Activated T-helper 17 cell treated with anti-CD3 and anti-CD28 coated beads, Interleukin-2, amount 50 U/mL, for 72 hours (primary cell): ENCODE measurements at places on chromosomes 11 and 22. TPM values are rescaled to one million over a fixed set of nuclear protein-coding genes. Genes with fewer than 3 reads are reported as not detected.
A peak's percentile ranks its signal among the peaks of the same experiment; 100 is the strongest.

MCHR1 gene
- not detected for total RNA-seq

GRCh38 chr22:19430890-19431541 is 517 bp downstream of the HIRA start:
- ATAC-seq = no peak

DNA sequence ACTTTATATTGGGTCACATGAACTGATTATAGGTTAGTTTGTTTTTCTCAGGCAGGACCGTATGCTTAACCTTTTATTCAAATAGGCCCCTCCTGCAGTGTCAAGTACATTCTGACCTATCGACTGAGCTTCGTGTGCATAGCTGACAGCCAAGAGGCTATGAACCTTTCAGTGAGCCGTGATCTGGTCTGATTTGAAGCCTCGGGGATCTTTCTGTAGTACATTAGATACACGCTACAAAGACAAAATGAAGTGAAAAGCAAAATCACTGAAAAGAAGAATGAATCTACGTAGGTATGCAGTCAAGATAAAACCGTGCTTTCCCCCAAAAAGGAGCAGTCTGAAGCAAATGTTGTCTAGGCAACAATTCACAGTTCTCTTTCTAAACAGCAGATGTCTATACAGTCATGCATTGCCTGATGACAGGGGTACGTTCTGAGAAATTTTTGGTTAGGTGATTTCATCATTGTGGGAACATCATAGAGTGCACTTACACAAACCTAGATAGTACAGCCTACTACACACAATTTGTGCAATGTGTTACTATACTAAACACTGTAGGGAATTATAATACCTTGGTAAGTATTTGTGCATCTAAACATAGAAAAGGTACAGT is 18.1 kb downstream of the JHY start:
- peak; percentile 88 for ATAC-seq

DNA sequence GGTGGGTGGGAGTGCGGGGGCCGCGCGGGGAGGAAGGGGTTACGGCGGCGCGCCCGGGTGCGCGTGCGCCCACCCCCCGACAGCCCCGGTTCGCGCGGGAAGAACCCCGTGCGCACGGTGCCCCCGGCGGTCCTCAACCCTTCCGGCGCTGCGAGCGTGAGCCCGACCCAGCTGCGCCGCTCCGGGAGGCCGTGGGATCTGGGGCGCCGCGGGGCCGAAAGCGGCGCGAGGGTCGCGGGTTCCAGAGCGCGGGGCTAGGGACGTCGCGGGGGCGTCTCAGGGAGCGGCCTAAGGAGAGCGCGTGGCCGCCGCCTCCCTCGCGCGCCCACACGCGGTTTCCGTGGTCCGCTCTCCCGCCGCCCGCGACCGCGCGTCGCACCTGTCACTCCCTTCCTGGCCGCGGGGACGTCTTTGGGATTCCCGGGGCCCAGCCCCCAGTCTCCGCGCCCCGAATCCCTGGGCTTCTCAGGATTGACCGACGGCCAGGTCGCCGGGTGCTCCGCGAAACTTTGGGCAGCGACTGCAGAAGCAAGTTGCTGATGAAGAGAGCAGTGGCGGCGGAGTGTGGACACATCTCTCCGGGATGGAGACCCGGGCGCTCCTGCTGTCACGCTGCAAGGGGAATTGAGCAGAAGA is 582 bp downstream of the SREBF2 start:
- peak; percentile 17 for ATAC-seq

DNA sequence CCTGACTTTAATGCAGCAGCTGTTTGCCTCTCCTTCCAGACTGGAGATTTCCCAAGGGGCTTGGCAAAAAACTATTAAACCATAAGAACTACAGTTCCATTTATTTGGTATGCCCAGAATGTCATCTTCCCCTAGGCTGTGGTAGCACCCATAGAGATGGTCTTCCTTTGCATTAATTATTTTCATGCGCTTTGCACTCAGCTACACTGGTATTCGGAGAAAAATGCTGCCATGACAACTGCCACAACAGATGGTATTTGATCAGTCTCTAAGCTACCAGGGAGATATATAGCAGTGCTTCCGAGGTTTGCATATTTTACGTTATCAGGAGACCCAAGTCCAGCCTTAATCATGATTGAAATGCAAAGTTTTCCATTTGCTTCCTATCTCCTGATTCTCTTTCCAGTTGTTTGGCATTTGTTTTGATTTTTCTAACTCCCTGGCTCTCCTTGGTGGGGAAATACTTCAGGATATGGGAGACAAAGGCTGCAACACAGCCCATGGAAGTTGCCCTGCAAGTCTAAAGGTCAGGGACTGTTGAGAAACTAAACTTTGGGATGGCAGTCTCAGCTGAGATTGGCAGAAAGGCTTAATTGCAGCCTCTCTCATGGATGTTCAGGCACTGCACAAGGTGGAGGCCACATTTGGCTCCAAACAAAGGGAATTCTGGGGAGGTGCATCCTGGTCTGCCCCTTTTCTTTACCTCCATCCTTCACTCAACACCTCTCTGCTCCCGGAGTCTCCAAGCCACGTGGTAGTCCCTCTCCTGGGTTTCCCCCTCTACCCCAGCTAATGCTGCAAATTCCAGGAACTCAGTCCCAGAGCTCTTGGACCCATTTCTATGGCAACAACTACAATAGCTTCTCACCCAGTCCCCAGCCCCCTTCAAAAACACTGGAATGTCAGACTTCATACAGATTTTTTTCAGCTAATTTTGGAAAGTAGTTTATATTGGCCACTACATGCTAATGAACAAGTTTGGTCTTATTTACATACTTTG is 151.8 kb downstream of the NAV2 start:
- no peak for ATAC-seq

DNA sequence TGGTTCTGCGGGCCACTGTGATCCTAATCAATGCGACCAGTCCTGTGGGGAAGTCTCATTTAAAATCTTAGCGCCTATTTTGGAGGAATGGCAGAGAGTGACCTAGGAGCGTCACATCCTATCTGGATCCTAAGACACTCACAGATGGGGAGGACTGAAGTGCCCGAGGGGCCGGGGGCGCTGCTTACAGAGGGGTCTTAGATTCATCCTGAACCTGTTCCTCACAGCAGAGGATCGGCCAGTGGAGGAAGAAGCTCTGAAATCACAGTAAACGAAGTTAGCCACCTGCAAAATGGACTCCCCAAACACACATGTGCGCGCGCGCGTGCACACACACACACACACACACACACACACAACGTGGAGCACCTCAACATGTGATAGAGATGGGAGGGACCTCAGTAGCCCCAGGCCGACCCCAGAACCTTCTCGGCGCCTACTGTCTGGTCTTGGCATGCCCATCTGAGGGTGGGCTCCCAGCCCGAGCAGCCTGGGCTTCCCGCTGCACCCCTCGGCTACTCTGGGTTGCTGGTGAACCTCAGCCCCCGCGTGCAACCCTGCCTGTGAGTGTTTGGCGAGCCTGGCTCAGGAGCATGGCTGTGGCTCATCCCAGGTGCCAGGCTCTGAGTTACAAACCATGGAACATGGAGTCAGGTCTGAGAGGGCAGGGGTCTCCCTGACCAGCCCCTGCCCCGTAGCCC is 613.3 kb downstream of the TBC1D22A start:
- ATAC-seq = no peak

GGT1 gene
- total RNA-seq = 122 TPM

OR52A1 gene
- total RNA-seq = 0.03 TPM

GRCh38 chr22:29481265-29482000 is 1.4 kb downstream of the NEFH start:
- no peak for ATAC-seq

DNA sequence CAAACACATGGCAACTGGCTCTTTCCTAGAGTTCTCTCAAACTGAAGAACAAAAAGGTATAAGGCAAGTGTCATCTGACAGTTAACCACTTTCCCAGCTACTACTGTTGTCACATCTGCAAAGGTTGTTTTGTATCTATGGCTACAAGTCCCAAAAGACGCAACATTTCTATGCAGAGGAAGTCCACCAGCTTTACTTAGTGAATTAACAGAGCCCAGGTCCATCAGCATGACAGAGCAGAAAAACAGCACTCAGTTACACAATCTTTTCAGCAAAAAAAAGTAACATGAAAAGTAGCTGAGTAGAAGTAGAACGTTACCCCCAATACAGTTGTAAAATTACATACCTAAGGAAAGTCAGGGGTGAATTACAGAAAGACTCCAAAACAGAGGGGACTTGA is 12.1 kb downstream of the CPSF7 start:
- ATAC-seq = no peak

OR5AN1 gene
- not detected for total RNA-seq

DNA sequence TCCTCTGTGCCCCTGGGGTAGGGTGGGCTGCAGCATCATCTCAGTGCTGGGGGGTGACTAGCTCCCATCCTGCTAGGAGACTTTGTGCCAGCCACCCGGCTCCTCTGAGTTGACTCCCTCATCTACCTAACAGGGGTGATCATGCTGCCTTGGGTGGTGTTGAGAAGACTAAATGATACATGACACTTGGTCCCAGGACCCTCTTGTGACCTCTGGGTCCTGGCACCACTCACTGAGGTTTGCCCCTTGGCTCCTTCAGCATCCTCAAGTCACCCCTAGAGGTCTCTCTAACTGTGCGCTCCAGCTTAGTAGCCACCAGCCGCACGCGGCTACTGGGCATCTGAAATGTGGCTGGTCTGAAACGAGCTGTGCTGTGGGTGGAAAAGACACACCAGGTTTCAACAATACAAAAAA is 72.1 kb downstream of the LRRC32 start:
- ATAC-seq = peak; percentile 48

PCNX3 gene
- total RNA-seq = 20.8 TPM

DNA sequence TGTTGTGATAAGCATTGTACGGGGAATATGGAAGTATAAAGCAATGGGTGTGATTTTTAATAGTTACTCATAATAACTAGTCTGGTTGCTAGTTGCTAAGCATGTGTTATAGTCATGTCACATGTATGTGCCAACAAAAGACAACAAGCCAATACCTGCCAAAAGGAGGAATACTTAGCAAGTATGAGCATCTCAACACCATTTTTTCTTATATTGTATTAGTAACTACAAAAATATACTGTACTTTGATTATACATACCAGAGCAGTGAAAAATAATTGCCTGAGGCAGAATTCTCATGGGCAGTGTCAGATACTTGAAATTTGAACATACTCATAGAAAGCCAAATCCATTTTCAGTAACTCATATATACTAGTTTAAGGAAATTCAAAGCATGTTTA is 62.4 kb upstream of the ALKBH3 start:
- no peak for ATAC-seq

SLC15A3 gene
- total RNA-seq = 1.3 TPM

DNA sequence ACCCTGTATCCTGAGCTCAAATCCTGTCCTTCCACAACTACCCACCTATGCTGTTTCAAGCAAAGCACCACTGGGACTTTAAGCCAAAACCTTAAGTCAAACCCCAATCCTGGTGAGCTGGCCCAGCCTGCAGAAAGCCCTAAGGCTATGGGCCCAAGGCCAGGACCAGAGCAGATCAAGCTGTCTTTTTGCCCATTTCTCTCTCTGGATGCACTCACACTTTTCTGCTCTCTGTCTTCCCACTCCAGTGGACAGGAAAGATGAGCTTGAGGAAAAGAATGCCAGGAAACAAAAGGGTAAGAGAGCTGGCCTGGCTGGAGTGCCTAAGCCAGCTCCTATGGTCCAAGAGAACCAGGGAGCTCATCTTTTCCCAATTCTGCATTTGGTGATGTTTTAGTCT is 284.3 kb upstream of the ISX start:
- ATAC-seq = no peak

GRCh38 chr11:47375020-47375419 is 3.3 kb downstream of the SPI1 start:
- ATAC-seq = no peak

DRD4 gene
- total RNA-seq = 3.8 TPM

GRCh38 chr11:41522899-41523672 is 63.6 kb upstream of the LRRC4C start:
- no peak for ATAC-seq

DNA sequence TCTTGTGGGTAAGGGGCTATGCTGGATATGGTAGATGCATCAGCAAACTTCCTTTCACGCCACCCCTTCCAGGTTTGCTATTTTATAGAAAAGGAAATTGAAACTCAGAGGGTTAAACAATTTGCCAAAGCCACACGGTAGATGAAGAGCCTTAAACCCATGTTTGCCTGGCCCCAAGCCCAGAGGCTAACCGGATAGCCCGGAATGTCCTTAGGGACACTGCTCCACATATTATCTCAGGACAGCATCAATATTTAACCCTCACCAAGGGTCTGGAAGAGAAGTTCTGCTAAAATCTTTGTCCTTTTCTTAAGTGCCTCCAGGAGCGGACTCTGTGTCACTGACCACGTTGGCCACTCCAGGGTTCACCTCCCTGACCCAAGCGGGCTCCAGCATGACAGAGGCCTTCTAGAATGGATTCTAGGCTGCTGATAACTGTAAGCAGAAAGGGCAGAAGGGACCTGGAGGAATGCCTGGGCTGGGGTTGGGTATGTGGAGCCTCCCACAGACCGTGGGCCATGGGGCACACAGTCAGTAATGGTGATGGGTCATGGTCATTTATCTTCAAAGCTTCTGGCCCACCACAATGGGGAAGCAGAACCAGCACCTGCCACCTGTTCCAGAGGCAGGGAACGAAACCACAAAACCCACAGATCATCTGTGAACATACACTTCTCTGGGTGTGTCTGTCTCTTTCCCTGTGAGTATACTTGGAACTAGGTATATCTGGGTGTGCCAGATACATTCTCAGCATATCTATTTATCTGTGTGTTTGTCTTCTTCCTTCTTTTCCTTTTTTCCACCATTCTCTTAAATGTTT is 5.4 kb upstream of the TMEM86A start:
- ATAC-seq = no peak

- ATAC-seq = no peak
Measured at GRCh38 chr11:131808470-131808869, 438.1 kb downstream of the NTM start.

- no peak for ATAC-seq
Measured at GRCh38 chr11:110720431-110721275, 8.4 kb upstream of the ARHGAP20 start.

DNA sequence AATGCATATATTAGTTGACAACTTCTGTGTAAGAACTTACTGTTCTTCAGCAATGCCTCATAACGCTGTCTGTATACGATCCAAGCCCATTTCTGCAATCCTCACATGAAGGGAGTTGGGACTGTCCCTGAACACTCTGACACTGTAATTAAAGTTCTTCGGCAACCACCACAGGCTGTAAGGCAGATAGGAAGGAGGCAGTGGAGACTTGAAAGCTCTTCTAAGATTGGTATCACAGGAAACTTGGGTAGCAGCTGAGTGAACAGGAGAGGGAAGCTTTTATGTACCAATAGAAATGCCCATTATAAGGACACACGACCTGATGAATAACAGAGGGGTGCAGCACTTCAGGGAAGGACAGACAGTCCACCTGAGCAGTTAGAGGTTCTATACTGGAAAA is 12.0 kb upstream of the GAB2 start:
- no peak for ATAC-seq

GRCh38 chr11:120219232-120219937 is 8.6 kb downstream of the OAF start:
- no peak for ATAC-seq
